NCI-H146 (cell line): ENCODE measurements at places on chromosomes 2 and 18.

GRCh38 chr18:77015771-77016710 is 116.5 kb downstream of the MBP start:
- DNase-seq: no peak

- no peak for DNase-seq
These were observed 165.6 kb downstream of the INHBB start for GRCh38 chr2:120511536-120511935.

GRCh38 chr2:164285576-164285975 is 335.7 kb downstream of the GRB14 start:
- DNase-seq: no peak

- no peak for DNase-seq
These were observed 39.2 kb upstream of the KCNJ13 start for GRCh38 chr2:232815569-232815968.

DNA sequence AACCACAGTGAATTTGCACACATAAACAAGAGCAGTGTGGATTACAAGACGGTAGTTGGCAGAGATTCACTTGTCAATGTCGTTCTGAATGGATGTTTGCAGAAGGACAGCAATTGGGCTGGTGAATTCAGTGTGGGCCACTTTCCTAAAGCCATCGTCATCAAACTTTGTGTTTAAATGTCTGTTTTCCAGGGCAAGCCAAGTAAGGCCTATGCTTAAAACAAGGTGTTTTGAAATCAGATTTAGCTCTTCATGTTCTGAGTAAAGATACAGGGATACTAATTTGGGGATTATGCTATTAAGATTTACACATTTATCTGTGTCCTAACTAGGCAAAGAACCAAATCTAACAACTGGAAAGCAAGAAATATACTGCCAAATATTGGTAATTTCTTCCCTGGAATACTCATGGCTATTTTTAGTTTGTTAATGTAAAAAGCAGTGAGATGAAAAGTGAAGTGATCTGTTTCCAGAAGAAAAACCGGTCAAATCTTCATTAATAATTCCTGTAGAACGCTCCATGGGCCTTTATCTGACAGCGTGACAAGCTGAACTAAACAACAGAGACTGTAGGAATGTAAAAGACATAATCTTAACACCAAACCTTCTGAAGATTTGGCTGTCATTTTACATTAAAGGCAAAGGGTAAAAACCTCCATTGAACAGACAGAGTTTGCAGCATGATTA is 175.7 kb downstream of the ICOS start:
- DNase-seq: no peak

GRCh38 chr18:55856679-55857078 is 268.7 kb upstream of the TCF4 start:
- no peak for DNase-seq

DNA sequence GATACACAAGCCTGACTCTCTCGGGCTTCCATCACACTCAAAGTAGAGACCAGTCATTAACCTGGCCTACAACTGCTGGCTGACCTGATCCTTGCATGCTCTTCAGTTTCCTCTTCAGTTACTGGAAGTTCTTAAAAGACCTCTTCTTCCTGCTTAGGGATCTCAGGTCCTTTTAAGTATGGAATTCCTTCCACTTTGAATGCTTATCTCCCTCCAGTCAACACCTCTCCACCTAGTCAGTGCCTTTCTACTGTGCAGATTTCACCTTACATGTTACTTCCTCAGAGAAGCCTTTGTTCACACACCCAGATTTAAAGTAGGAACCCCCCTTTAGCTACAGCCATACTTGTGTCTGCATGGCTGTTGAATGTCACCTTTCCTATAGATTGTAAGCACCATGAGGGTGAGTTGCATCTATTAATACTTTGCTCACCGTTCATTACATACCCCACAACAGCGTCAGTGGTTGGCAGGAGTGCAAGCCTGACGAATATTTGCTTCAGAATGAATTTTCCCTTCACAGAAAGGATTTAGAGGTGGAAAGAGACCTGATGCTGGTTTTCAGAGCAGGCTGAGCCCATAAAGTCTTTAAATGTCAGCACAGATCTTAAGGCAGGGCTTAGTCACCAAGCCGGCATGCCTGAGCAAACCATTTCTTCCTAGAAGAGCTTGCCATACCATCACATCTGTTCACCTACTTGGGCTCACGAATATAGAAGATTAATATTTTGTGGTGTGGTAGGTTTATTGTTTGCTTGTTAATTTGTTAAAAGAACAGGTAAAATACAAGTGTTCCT is 90.1 kb downstream of the ACVR1 start:
- DNase-seq: no peak

DNA sequence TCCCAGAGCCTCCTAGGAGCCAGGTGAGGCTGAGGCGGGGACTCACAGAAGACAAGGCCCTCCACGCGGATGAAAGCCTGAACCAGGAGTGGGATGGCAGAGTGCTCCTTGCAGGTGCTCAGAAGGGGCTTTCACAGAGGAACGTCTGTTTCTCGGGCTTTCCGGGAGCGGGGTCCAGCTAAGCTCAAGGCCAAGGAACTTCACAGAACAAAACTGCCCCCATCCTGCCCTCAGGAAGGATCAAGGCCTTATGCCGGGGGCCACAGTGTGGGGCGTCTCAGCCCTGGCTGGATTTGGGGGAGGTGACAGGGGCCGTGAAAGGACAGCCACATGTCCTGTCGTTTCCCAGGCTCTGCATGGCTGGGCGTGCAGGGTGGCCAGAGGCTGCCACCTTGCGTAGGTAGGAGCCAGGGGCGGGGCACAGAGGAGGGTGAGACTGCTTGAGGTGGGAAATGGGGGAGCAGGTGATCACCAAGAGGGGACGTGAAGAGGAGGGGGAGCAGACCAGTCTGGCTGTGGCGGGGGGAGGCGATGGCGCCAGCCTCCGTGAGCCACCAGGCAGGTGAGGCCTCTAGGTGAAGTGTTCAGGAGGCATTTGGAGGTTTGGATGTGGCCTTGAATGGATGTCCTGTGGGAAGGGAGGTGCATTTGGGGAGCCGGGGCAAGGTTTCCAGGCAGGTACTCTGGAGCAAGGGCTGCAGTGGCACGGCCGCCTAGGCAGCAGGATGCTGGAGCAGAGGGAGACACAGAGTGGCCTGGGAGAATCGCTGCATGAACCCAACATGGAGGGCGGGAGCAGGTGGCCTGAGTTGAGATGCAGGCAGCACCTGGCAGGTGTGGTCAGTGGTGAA is 79.1 kb downstream of the TWIST2 start:
- no peak for DNase-seq

DNA sequence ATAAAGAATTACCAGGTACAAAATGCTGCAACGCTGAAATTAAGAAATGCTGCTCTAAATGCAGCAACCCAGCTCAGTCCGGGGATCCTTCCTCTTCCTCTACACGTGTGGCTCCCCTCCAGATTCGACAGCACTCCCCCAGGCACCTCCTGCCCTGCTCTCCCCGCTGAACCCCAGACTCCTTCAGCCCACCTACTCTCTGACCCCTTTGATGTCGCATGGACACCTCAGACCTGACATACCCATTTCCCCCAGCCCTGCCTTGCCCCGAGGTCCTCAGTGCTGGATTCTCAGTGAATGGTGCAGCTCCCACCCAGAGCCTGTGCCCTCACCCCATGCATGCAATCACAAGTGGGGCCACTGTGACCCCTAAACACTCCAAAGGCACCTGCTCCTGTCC is 4.6 kb upstream of the ADRA2B start:
- no peak for DNase-seq

GRCh38 chr18:72075040-72075439 is 469.1 kb downstream of the CBLN2 start:
- no peak for DNase-seq
